ENCODE measurements at places on chromosomes 4 and X. TPM values are rescaled to one million over a fixed set of nuclear protein-coding genes. Genes with fewer than 3 reads are reported as not detected.

Gene ALAS2
- total RNA-seq: not detected

Gene SCRG1
- total RNA-seq: 0.33 TPM

Gene CENPI
- 18.1 TPM for total RNA-seq

Gene DCTD
- 110 TPM for total RNA-seq

Gene OR13H1
- not detected for total RNA-seq
